Activated CD8-positive, alpha-beta memory T cell treated with anti-CD3 and anti-CD28 coated beads, Interleukin-2, amount 50 U/mL, for 48 hours (primary cell): ENCODE measurements at places on chromosomes 6 and 20.
A peak's percentile ranks its signal among the peaks of the same experiment; 100 is the strongest.

DNA sequence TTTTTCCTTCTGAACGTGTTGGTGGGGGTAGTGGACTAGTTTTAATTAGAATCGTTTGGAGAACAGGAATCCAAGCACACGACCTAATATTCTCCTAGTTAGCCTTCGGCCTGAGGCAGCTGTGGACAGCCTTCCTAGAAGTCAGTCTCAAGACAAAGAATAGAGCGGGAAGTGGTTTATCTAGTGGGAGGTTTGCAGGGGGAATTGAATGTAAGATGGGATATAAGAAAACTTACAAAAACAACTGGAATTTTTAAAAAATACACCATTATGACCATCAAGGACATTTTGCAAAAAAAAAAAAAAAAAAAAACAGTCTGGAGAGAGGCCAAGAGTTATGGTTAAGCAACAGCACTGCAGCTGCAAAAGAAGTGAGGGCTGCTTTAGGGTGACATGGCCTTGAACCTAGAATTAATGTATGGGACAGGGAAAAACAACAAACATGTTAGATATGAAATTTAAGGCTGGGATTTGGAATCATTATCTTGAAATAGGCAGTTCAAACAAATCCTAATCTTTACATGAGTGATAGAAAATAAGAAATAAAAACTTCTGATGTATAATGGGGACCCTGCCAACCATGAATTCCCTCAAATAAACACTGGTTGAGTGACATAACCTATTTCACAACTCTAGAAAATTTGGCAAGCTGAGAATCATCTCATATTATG is 40.2 kb downstream of the PLAGL1 start:
- DNase-seq, result no peak

- no peak for DNase-seq
These were observed 43.1 kb downstream of the ALDH5A1 start for GRCh38 chr6:24537771-24538385.

DNA sequence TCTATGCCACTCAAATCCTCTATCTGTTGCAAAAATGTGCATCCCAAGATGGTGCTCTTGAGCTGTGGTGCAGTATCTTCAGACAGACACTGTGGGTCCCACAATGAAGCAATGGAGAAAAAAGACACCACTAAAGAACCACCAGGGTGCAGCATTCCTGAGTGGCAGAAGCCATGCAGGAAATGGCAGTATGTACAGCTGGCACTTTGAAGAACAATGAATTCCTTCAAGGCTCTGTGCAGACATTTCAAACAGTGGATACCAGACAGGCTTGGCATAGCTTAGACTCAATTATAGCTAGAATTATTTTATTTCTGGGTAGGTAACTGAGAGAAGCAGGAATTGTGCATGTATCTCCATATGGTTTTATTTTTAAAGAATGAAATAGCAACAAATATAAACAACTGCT is 24.0 kb upstream of the HDAC2 start:
- DNase-seq, result no peak

DNA sequence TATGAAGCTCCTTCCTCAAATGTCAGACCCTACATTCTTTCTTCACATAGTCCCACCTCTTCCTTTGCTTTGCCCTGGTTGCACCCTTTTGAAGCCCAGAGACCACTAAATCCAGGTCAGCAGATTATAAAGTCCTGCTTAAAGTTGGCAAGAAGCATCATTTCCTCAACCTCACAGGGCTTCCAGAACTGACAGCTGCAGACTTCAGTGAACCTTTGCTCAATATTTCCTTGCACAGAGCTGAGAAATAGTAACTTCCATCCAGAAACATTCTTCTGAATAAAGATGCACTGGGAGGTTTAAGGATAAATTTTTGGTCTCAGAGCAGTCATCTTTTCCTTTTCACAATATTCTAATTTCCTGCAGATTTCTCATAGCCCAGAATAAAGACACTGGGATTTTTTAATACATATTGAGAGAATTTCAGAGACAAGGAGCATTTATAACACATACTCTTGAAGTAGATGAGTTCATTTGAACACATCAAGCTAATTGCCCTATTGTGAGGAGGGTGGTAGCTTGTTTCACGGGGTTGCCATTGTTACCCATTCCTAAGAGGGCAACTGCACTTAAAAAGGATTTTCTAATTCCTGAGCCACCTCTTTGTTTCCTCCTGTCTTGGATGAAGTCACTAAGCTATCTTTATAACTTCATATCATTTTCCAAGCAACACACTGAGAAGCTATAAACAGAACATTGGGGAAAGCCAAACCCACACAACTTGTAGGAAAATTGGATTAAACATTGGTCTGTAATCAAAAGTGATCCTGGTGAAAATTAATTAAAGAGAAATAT is 150.2 kb upstream of the PLN start:
- no peak for DNase-seq

- no peak for DNase-seq
These were observed 38.3 kb upstream of the SMLR1 start for GRCh38 chr6:130788954-130789353.

DNA sequence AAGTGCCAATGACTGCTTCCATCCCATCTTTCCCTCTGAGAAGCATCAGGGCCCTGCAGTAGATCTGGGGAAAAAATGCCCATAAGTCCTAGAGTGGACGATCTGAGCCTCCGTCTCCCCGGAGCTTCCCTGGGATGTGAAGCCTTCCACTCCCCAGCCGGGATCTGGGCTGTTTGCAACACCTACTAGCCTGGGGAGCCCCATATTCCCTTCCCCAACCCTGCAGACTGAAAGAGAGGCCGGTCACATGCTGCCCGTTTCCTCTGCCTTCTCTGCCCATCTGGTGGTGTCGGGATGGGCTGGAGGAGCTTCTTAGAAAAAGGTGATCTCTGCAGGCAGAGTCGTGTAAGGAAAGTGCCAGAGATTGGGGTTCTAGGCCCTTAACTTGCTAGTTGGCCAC is 1.1 kb downstream of the SNPH start:
- DNase-seq, result no peak

DNA sequence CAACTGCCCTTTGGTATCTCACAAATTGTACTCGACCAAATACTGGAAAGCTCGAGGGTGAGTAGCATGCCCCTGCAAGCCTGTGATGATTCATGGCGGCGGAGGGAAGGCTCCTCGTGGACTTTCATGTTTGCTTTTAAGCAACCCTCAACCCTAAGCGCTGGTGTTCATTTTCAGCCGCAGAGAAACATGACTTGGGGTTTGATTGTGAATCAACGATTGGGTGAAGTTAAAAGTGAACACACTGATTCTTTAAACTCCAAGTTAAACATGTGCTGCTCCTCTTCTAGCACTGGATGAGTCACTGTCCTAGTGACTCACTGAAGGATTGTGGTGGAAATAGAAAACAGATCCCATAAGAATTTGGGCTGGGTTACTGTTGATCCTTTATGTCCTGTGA is 8.3 kb downstream of the CD109 start:
- DNase-seq, result peak; percentile 69

DNA sequence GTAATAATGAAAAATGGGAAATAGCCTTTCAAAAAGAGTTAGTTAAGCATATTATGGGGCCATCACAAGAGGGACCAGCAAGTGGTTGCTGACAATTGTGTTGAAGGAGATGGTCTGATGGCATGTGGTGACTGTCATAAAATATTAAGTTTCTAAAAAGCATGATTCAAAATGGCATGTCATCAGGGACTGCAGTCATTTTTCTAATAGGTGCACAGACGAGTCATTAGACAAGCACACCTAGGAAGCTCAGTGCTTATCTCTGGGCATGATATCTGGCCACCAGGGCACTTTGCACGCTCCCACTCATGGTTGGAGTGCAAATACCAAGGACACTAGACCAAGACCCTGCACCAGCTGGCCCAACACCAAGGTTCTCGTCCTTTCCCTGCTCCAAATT is 226.5 kb downstream of the ANKRD60 start:
- DNase-seq, result no peak

DNA sequence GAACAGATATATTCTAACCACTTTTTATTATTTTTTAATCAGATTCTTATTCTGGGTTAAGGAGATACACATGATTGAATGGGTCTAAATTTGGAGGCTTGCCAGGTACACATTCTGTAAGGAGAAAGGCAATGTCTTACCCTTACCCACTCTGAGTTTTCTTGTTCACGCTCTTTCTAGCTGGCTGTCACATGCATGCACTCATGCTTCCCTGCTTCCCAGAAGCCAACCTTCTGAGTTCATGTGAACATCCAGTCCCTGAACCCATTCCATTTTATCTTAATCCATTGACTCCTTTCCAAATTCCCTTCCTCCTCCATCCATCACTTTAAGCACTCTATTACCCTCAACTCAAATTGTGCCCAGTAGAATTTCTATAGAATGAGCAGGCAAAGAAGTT is 17.5 kb upstream of the MOCS1 start:
- no peak for DNase-seq

DNA sequence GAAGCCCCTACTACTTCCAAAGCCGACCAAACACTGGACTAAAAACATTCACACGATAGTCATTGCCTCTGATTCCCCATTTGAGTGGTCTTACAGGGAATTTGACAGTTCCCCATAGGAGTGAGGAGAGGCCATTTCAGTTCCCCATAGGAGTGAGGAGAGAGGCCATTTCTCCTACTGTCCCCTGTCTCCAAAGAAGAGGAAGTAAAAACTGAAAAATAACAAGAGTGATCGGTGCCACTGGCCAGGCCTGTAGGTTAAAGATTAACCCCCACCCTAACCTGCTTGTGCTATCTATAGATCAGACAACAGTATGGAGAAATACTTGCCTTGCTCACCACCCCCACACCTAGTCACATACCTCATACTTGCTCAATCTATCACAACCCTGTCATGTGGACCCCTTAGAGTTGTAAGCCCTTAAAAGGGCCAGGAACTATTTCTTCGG is 204.0 kb upstream of the MOCS1 start:
- no peak for DNase-seq

DNA sequence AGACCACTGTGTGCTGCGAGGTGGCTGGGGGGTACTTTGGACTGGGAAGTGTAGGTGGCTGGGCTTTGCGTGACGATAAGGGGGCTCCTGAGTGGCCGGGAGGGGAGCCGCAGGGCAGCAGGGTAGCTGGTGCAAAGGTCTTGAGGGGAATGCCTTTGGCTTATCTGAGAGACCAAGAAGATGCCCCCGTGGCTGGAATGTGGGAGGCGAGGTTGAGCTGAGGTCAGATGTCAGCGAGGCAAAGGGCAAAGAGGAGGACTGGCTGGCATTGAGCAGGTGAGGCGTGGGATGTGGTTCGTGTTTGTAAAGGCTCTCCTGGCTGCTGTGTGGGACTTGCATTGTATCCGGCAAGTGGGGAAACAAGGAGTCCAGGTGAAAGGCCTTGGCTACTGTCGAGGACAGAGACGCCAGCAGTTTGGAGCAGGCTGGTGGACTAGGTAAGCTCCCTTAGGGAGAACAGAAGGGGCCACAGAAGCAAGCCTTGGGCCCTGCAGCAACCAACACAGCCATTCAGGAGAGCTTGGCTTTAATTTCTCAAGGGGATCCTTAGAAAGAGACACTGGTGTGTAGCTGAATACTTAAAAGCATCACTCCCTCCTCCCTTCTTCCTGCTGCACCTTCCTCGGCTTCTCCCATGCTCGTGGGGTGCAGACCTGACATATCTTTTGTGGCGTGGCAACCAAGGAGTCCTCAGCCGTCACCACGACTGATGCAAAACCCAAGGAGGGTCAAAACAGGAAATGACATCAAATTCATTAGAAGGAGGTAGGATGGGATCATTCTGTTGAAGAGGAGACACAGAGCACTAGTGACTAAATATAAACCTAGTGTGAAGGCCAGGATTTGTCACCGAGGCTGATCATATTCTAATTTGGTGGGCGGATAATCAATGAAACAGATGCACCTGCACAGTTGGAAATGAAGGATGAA is 53.5 kb upstream of the ERVFRD-1 start:
- DNase-seq, result no peak

GRCh38 chr20:10798811-10799210 is 125.0 kb upstream of the JAG1 start:
- DNase-seq, result no peak
